Smooth muscle cell of the brain vasculature (primary cell): ENCODE measurements at places on chromosomes 12 and 14.
A peak's percentile ranks its signal among the peaks of the same experiment; 100 is the strongest.

GRCh38 chr14:89000007-89000942 is 175.8 kb downstream of the TTC8 start:
- peak; percentile 72 for DNase-seq

DNA sequence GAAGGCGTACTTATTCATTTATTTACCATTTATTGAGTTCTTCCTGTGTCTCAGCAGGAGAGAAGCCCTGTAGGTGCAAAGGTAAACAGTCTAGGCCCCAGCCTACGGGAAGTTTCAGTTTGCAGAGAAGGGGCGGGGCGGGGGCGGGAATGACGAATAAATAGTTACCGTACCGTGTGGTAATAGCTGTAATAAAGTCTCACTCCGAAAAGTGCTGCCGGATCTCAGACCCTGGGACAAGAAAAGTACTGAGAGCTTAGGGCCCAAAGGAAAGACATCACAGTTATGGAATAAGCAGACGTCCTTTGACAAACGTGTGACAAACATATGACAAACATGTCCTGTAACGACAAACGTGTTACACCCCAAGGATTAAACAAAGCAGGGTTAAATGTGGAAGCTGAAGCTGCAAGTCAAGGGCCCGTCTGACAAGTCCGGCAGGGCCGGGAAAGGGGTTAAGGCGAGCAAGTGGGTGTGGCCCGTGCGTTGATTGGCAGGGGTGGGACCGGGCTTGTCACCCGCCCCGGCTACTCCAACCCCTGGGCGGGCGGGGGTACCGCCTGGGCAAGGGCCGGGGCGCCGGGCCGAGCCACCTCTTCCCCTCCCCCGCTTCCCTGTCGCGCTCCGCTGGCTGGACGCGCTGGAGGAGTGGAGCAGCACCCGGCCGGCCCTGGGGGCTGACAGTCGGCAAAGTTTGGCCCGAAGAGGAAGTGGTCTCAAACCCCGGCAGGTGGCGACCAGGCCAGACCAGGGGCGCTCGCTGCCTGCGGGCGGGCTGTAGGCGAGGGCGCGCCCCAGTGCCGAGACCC is at the start of gene LRP10:
Gene LRP10, plus strand, starts transcription at position 517 of the 809 bp plus-strand sequence. CDS start 564 bp downstream, outside the sequence.
- peak; percentile 65 for DNase-seq

DNA sequence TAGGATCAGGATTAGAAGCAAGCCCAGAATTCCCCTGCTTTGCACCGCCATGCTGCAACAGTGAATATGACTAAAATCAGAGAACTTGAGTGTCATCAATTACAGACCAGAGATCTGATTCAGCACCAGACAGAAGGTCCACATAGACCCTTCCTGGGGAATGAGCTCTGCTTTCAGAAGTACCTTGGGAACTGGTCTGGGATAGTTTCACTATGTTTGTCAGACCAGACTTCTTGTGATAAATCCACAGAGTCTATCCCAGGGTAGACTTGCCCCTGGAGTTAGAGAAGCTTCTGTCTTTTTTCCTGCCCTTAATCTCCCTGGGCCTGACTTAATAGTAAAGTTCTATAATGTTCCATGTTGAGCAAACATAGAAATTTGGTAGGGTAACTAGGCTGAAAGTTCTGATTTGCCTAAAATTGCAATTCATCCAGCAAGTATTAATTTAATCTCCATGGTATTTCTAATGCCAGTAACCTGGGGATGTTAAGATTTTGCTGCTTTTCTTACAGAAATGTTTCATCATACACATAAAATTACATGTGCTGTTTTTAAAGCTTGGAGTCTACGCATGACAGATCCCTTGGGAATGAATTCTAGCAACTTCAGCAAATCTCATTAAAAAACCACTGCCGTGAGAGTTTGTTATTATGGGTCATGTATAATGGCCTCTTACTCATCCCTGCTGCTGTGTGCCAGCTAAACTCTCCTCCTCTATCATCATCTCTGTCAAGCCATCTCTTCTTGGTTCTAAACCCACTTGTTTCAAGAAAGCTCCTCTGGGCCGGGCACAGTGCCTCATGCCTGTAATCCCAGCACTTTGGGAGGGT is 61.3 kb upstream of the METAP2 start:
- DNase-seq: peak; percentile 62

DNA sequence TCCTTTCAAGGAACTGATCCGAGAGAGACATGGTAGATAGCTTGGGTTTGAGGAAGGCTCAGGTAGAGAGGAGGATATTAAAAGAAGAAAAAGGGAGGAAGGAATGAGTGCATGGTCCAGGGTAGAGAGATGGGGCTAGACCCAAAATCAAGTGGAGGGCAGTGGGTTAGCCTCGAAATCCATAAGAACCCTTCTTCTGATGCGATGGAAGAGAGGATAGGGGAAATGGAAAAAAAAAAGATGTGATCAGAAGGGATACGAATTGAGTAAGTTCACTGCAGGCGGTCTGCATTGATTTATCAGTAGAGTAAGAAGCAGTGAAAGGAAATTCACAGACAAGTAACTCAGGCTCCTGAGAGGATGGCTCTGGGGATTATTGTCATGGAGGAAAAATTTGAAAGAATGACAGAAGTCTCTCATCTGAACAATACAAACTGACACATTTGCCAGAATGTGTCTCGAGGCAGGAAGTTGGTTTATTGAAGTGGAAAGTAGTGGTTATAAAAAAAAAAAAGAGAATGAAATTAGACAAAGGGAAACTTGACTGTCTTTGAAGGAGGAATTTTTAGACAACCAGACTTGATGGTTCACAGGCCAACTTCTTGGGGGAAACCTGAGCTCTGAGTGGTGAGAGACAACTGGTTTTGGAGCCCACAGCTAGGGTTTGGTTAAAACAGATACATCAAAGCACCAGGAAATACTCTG is 10.2 kb downstream of the PPFIBP1 start:
- no peak for DNase-seq
